ENCODE measurements at places on chromosomes 16 and 17.

- DNase-seq, result peak; percentile 82
These were observed 43.5 kb downstream of the REXO5 start for GRCh38 chr16:20849589-20850390.

- peak; percentile 51 for DNase-seq
These were observed 1.2 kb downstream of the RABEP2 start for GRCh38 chr16:28923652-28924398.

DNA sequence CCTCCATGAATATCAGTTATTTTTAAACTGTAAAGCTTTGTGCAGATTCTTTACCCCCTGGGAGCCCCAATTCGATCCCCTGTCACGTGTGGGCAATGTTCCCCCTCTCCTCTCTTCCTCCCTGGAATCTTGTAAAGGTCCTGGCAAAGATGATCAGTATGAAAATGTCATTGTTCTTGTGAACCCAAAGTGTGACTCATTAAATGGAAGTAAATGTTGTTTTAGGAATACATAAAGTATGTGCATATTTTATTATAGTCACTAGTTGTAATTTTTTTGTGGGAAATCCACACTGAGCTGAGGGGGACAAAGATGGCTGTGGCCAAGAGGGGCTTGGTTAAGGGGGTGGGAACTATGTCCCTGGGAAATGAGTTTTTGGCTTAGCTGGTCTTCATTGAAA lies 2.3 kb downstream of the CCL11 start:
- no peak for DNase-seq

DNA sequence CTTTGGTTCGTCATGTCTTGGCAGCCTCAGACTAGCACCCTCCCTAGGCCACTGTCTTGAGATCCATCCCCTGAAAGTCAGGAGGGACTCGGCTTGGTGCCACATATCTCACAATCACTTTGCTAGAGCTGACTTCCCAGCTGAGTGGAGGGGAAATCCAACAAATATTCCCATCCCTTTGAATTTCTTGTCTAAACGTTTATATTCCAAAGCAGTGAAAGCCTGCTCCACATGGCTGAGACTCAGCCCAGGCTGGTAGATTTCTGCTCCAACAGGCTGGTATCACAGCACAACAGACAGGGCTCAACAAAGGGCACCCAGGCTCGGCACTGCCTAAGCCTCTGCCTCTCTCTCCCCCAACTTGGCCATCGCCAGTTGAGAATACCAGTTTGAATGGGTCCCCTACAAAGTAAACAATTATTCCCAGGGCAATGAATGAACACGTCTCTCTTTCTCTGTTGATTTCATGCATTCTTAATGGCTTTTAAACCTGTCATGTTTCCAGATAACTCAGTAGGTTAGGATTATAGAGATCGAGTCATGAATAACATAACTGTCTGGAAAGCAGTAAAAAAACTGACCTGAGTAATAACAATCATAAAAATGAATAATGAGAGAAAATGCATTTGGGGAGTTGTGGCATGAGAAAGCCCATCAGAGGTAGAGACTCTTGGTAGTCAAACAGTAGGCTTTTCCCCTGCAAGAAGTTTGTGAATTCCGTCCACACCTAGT lies 1.0 kb downstream of the KRT13 start:
- DNase-seq, result no peak

GRCh38 chr16:12300945-12301500 lies 324.5 kb downstream of the SNX29 start:
- DNase-seq, result no peak

DNA sequence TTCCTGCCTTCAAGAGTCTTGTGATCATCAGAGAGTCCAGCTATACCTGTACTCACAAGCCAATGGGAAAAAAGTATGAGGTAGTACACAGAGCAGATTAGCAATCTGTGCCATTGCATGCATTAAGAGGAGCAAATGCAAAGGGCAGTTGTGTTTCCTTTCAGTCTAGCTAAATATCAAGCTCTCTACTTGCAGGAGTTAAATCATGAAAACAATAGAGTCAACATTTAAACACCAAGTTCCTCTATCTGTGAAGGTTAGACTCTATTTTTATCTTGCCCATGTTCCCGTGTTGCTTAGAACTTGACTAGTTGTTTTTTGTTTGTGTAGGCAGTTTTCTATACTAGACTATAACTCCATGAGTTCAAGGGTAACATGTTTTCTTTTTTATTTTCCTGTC lies 4.7 kb upstream of the FAM20A start:
- DNase-seq, result no peak
